ENCODE measurements at places on chromosomes 2 and 18. TPM values are rescaled to one million over a fixed set of nuclear protein-coding genes. Genes with fewer than 3 reads are reported as not detected.

DNA sequence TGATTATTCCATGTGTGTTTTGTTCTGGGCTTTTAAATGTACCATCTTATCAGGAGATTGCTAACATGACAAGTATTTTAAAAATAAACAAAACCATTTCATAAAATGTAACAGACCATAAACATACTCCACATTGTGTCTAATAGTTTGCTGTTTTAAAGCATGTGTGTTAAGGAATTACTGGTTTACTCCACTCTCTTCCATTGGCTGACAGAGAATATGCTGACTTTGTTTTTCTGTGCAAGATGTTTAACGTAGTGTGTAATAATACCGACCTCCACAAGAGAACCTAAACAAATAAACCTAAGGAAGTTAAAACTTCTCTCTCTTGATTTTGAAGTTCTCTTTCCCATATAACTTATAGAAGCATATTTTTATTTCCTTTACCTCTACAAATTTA lies 17.0 kb upstream of the TMEM18 start:
- no peak for DNase-seq
- H3K27ac ChIP-seq = no peak overlapping the region
- peaks cover 13% of the 10 kb centered on the region for H3K4me1 ChIP-seq
- H3K4me3 ChIP-seq = no peak overlapping the region
- no peaks in the 10 kb centered on the region for H3K36me3 ChIP-seq

GRCh38 chr2:63764630-63765029 lies 77.1 kb upstream of the UGP2 start:
- H3K27me3 ChIP-seq = no peaks in the 10 kb centered on the region
- no peaks in the 10 kb centered on the region for H3K4me1 ChIP-seq
- DNase-seq = no peak
- no peak overlapping the region for H3K4me3 ChIP-seq
- no peak overlapping the region for H3K27ac ChIP-seq

GRCh38 chr2:14828968-14829367 lies 196.5 kb downstream of the LRATD1 start:
- no peak for DNase-seq
- H3K27me3 ChIP-seq = no peaks in the 10 kb centered on the region
- no peaks in the 10 kb centered on the region for H3K36me3 ChIP-seq
- H3K4me1 ChIP-seq = peaks cover 7% of the 10 kb centered on the region

- no peak for DNase-seq
- H3K36me3 ChIP-seq = no peaks in the 10 kb centered on the region
- peaks cover 2% of the 10 kb centered on the region for H3K27me3 ChIP-seq
- H3K4me1 ChIP-seq = peaks cover 4% of the 10 kb centered on the region
- no peak overlapping the region for H3K27ac ChIP-seq
Observed at GRCh38 chr2:231626449-231626848, 33.8 kb downstream of the TEX44 start.

DNA sequence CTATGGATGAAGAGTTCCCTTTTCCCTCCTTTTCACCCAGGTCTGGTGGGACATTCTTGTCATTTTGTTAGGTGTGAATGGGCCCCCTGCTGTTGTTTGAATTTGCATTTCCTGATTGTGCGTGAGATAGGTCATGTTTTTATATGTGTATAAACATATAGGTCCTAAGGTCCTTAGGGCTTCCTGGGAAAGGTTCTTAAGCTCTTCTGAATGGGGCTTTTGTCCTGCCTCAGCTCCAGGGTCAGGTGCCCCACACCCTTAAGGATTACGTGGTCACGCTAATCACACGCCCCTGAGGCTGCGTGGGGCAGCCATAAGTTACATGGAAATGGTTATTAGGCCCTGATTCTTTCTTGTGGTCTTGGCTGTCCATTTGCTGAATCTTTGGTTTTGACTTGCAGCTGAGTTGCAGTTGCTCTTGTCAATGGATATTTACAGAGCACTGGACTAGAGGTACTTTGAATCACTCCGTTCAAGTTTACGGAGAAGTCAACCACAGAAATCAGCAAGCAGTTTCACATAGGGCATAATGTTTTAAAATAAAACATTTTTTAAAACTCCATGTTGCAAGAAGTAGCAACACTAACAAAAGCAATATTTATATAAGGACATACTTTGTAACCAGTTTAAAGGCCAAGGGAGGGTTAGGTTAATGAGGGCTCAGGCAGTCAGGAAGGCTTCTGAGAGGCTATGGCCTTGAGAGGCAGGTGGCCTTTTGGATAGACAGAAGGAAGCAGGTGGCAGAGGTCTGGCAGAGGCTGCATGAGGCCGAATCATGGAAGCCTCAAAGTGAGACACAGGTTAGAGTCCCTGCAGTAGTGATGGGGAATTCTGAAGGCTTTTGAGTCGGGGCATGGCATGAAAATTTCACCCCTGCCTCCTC lies 24.2 kb downstream of the LIPG start:
- H3K36me3 ChIP-seq = peaks cover 24% of the 10 kb centered on the region
- H3K4me3 ChIP-seq = no peak overlapping the region
- H3K4me1 ChIP-seq = peaks cover 10% of the 10 kb centered on the region
- H3K27ac ChIP-seq = peak overlapping the region; percentile 11
- DNase-seq = no peak
- H3K27me3 ChIP-seq = no peaks in the 10 kb centered on the region

DNA sequence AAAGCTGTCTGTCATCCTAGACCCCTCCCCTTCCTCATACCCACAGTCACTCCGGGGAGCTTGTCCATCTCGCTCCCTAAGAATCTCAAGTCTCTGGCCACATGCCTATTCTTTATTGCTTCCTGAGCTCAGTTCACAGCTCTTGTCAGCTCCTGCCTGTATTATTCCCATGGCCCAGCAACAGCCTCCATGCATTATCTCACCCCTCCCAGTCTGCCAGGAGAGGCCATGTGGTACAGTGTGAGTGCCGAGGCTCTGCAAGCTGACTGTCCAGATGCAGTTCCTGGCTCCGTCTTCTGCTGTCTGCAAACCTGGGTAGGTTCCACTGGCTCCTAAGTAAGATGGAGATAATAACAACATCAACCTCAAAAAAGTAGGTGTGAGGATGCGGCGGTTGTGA lies 79.7 kb downstream of the MRPS9 start:
- H3K4me1 ChIP-seq = no peaks in the 10 kb centered on the region
- no peak overlapping the region for H3K27ac ChIP-seq
- H3K36me3 ChIP-seq = no peaks in the 10 kb centered on the region
- no peak overlapping the region for H3K4me3 ChIP-seq
- peaks cover 3% of the 10 kb centered on the region for H3K27me3 ChIP-seq

DNA sequence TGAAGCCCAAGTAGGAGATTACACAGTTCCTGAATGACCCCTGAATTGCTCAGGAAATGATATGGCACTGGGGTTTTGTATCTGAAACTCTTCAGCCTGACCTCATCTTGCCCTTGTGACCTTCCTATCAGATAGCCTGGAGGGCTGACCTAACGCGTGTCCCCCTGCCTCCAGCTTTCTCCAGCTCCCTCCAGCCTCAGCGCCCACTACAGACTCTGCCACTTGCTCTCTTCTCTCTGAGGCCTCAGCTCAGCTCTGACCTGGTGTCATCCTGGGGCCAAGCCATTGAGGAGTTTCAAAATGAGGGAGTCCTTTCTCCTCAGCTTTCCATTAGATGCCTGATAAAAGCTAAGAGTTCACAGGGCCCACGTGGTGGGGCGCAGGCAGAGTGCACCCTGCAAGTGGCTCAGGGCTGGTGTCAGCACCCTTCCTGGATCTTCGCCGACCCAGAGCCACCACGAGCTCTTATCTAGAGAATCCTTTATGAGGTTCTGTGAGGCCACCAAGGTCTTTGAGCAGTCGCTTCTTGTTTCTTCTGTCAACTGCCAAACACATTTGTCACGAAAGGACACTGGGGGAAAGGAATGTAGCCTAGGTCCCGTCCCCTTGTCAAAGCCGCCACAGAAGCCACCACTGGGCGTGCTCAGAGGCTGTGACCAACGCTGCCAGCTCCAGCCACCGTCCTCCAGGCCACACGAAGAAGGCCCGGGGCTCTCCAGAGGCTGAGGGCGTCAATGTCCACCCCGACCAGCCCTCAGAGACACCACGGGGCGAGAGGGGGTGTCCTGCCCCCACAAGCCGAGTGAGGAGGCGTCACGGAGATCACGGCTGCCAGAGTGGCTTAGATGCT lies 131.3 kb upstream of the GPC1 start:
- H3K27me3 ChIP-seq = peaks cover 4% of the 10 kb centered on the region
- H3K4me1 ChIP-seq = peaks cover 4% of the 10 kb centered on the region
- no peak overlapping the region for H3K27ac ChIP-seq
- peak; percentile 7 for DNase-seq
- H3K4me3 ChIP-seq = no peak overlapping the region

GRCh38 chr2:227942021-227942420 lies 70.6 kb downstream of the DAW1 start:
- no peak overlapping the region for H3K27ac ChIP-seq
- no peaks in the 10 kb centered on the region for H3K27me3 ChIP-seq
- DNase-seq = no peak

DNA sequence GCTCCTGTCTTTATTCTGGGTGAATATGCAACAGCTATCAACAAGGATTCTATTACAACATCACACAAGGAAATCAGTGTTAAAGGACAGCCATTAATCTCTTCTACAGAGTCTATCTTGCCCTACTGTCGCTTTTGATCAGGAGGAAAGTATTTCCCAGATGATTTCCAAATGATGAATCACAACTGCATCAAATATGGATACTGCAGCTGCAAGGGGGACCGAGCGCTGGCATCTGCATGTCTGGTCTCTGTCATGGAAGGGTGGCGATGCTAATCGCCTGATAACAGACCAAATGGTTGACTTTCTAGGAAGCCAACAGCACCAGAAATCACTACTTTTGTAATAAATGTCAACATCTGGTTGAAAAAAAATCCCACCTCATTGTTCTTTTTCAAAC lies 21.2 kb upstream of the OR6B3 start:
- DNase-seq = no peak
- no peak overlapping the region for H3K4me3 ChIP-seq
- H3K27me3 ChIP-seq = no peaks in the 10 kb centered on the region
- no peak overlapping the region for H3K27ac ChIP-seq

DNA sequence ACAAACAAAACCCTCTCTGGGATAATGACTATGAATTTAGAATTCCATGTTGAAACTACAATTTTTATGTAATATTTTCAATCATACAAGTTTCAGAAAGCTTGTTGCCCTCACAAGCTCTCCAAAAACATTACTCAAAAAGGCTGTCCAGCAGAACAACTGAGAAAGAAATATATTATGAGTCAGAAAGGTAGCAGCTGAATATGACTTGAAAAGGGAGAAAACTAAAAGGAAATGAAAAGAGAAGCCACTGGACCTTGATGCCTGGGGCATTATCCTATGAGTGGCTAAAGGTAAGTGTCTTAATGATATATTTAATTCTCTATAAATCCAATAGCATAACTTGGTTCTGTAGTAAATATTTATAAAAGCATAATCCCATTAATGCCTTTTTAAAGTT lies 61.8 kb downstream of the NXPH2 start:
- H3K4me1 ChIP-seq = peaks cover 42% of the 10 kb centered on the region
- H3K27ac ChIP-seq = no peak overlapping the region
- no peaks in the 10 kb centered on the region for H3K27me3 ChIP-seq
- no peak overlapping the region for H3K4me3 ChIP-seq
- DNase-seq = no peak

The ESPNL gene
- 0.40 TPM for total RNA-seq

The GALR1 gene
- total RNA-seq = 4.0 TPM

The TMEM237 gene
- total RNA-seq = 57.8 TPM

The RND3 gene
- 40.3 TPM for total RNA-seq

The CTAGE1 gene
- not detected for total RNA-seq

The GLI2 gene
- 2.3 TPM for total RNA-seq

The COL3A1 gene
- 30.4 TPM for total RNA-seq

Measured in progenitor cell of endocrine pancreas (in vitro differentiated cells).